Kidney tubule cell (primary cell): ENCODE measurements at places on chromosomes 3 and 15.

- no peak for DNase-seq
Measured at GRCh38 chr3:73557986-73558726, 66.6 kb downstream of the PDZRN3 start.

DNA sequence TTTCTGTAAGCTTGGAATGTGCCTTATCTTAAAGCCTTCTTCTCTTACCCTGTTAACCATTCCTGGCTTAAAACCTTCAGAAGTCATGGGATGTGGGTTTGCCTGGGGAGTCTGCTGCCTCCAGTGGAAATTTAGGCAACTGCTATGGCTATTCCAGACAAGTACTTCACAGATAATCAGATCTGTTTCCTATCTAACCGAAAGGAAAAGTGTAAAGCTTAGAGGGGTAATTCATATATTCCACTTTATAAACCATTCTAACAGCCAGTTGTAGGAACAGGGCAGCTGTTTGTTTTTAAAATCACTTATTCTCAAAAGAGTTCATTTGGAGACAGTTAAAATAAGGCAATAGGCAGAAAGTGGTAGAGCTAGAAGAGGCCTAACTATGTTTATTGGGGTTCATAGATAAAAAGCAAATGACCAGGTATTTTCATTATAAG lies 219.9 kb downstream of the TCF12 start:
- peak; percentile 65 for DNase-seq

DNA sequence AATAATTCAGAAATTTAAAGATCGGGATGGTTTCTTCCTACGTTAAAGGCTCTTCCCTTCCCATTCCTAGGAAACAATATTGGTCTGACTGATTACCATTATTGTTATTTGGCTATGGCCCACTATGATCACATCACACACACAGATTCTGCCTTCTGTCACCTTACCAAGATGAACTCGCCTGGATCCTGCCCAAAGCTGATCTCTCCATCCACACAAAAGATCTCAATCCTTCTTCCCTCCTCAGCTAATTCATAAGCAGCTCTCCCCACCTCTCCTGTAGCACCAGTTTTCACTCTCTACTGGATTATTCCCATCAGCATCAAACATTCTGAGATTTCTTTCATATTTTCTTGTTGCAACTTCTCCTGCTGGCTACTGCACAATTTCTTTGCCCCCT lies 25.0 kb downstream of the PLCL2 start:
- DNase-seq = no peak

DNA sequence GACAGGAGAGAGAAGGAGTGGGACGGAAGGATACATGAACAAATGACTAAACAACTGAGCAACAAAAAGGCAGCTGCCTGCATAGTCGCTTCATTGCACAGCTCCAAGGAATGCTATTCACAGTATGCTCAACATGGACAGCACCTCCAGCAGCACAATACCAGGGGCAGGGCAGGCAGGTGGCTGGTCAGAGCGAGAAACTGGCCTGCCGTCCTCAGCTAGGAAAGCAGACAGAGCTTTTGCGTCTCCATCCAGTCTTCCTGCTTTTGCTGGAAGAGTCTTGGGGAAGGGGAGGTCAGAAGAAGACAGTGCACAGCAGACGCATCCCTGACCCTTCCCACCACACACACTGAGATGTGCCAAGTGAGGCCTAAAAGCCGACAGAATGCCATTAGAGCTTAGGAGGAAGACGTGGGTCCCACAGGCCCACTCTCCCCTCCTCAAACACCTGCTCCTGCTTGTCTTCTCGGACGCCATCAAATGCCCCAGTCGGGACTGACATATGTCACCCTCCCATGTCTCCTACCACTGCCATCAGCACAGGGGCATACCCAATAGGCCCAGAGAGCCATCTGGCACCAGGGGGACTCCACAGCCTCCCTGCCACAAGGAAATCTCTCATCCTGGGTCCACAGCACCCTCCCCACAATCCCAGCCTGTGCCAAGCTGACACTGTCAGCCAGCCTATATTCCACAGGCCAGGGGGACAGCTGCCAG lies 3.9 kb downstream of the RAB6B start:
- DNase-seq = no peak

DNA sequence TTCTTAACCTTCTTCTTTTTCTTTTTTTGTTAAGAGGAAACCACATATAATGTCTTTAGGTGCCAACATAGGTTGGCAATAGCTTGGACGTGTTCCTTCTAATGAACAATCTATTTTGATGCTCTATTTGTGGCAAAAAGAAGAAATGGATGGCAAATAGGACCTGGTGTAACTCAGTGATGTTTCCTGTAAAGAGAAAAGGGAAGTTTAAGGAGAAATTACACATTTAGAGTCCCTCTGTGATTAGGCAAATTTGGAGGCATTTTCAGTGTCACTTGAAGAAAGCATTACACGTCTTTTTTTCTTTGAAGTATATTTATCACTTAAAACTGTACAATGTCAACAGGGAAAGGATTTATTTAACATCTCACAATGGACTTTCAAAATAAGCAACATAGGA lies 327.1 kb downstream of the ZIC1 start:
- no peak for DNase-seq
